AG20443 (cell line): ENCODE measurements at places on chromosomes 2 and 18.

DNA sequence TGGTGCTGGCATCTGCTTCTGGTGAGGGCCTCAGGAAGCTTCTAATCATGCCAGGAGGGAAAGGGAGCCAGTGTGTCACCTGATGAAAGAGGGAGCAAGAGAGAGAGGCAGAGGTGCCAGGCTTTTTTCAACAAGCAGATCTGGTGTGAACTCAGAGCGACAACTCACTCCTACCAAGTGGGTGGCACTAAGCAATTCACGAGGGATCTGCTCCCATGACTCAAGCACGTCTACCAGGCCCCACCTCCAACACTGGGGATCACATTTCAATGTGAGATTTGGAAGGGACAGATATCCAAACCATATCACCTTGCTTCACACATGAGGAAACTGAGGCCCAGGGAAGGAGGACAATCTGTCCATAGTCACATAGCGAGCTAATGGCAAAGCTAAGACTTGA, 19.1 kb downstream of the FABP1 start:
- DNase-seq = no peak

DNA sequence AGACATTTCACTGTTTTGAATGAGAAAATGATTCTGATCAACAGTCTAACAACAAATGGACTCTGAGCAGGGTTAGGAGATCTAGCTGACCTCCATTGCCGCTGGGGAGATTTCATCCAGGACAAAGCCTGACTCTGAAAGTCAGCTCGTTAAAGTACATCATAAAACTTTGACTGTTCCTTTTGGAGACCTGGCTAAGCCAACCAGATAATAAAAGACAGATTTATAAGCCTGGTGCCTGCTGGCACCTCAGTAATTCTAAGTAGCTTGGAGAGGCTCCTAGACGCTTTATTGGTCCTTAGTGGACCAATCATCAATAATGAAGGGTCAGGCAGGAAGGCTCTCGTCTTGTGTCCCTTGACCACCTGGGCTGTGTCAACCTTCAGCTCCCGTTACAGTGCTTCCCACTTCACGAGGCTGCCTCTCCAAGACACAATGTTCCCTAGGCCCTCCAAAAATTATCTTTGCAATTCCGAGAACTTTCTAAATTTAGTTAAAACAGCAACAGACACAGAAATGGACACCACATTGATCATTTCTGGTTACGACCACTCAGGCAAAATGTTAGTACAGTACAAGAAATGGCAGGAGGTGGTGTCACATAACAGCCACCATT, 47.9 kb upstream of the PMAIP1 start:
- DNase-seq = no peak

- peak; percentile 29 for DNase-seq
Measured at GRCh38 chr2:175025946-175026345, 20.8 kb upstream of the CHN1 start.

GRCh38 chr2:119242276-119243119, 18.9 kb downstream of the STEAP3 start:
- no peak for DNase-seq

GRCh38 chr2:237588044-237588696, 2.4 kb downstream of the RAB17 start:
- DNase-seq = no peak

- no peak for DNase-seq
Measured at GRCh38 chr18:6950641-6951040, 167.0 kb downstream of the LAMA1 start.

DNA sequence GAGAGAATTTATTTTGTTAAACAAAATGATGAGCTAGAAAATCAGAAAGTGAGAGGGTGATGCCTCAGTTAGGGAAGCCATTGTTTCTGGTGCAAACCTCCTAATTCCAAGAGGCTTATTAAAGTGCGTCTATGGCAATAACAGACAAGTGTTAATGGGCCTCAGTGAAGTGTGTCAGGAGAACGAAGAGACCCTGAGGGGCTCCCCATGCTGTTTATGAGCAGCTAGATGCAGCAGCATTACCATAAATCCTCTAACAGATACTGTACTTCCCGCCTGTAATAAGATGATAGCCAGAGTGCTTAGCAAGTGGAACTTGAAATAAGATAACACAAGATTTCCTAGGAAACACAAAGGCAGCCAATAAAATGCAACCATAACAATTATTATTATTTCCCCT, 157.4 kb downstream of the MYT1L start:
- DNase-seq = no peak

DNA sequence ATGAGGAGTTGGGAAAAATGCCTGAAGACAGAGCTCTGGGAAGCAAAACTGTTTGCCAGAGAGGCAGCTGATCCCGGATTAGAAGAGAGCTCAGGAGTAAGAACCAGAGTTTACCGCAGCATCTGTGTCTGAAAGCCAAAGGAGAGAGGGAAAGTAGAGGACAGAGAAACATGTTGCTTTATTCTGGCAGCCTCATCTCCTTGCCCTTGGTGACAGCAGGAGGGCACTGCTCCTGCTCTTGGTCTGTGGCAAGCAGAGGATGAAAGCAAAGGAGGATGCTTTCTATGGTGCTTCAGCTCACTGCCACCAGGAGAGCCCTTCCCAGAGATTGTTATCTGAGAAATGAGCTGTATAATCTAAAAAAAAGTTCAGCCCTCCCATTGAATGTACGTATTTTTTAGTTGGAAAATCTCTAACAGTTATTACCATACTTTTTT, 7.7 kb downstream of the SLC1A4 start:
- DNase-seq = no peak

DNA sequence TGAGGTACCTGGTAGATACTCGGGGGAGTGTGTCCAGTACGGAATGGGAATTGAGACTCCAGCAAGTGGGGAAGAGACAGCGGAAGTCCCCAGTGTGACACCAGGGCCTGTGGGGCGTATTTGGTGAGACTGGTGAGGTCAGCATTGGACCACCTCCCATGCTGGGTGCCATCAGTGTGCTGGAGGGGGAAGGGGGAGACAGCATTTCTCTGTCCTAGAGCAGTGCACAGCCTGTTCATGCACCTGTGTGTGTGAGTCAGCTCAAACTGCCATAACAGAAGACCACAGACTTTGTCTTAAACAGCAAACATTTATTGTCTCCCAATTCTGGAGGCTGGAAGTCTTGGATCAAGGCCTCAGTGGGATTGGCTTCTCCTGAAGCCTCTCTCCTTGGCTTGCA, 301.8 kb downstream of the GBX2 start:
- no peak for DNase-seq
